Activated T-helper 1 cell treated with Interleukin-2 at 50 U/mL for 16 hours (primary cell): ENCODE measurements at places on chromosomes 7 and 10.

DNA sequence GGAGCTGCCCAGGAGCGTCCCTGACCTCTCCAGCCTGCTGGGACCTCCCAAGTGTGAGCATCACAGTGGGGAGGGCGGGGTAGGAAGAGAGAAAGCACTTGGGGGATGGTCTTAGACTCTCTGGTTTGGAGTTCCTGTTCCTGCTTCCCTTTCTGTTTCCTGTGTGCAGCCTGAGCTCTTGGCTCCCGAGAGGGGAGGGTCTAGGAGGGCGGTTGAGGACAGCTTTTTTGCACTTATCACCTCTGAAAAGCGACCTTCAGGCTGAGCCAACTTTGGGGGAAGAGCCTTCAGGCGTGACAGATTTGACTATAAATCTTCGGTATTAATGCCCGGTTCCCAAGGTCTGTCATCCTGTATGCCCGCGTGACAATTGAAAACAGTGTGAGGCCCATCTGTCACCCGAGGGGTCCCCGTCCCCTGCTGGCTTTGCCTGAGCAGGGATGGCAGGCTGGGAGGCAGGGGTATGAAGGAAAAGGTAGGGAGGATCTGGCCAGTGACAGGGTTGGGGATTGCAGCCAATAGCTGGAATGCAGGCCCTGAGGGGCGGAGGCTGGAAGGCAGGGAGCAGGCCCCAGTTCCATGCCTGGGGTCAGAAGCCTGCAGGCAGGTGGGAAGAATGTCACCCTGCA, 78.6 kb downstream of the CDH23 start:
- DNase-seq = no peak

GRCh38 chr7:138324941-138325340, 135.1 kb upstream of the TRIM24 start:
- no peak for DNase-seq

DNA sequence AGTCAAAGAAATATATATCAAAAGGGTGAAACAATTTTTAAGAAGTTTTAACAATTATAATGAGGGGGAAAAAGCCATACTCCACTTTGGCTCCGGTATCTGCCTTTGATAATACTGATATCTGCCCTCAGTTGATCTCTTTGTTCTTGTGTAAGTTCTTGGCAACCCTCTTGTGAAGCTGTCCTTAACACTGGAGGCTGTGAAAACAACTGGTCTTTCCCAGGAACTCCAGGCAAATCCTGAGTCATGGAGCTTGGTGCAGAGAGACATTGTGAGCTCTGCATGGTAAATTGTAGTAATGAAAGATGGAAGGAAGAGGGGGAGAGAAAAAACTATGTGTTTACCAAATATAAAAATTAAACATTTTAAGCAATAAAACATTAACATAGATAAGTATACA, 11.9 kb upstream of the ERVW-1 start:
- no peak for DNase-seq

- DNase-seq = no peak
Measured at GRCh38 chr7:116509982-116510579, 10.5 kb downstream of the CAV2 start.

DNA sequence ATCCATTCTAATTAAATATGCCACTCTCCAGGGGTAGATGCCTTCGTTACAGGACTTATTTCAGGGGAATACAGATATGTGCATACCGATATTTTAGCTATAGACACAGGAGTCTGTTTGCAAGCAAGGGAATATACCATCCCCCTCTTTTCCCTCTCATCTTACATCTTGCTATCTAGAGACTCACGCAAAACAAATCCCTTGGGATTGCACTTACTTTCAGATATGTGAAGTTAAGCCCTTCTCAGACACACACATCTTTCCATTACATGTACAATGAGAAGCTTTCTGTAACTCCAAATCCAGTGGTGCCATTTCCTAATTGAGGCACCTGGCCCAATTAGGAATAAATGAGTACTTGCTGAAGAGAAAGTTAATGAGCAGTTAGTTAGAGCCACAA, 250.4 kb upstream of the FZD8 start:
- no peak for DNase-seq

DNA sequence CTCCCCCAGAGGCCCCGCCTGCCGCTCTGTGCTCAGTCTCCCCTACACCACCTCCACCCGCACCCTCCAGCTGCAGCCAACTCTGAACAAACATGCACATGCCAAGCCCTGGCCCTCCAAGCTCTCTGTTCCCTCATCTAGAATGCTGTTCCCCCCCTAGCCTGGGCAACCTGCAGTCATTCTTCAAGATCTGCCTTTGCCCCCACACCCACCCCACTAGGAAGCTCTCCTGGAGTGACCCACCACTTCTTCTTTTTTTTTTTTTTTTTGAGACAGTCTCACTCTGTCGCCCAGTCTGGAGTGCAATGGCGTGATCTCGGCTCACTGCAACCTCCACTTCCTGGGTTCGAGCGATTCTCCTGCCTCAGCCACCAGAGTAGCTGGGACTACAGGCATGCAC, 13.7 kb downstream of the MYL10 start:
- DNase-seq = no peak

- no peak for DNase-seq
Measured at GRCh38 chr10:84257343-84258020, 12.6 kb downstream of the RGR start.

- no peak for DNase-seq
Measured at GRCh38 chr7:117995850-117996650, 122.8 kb upstream of the CTTNBP2 start.

GRCh38 chr10:93296151-93296550, 186.0 kb downstream of the MYOF start:
- no peak for DNase-seq

DNA sequence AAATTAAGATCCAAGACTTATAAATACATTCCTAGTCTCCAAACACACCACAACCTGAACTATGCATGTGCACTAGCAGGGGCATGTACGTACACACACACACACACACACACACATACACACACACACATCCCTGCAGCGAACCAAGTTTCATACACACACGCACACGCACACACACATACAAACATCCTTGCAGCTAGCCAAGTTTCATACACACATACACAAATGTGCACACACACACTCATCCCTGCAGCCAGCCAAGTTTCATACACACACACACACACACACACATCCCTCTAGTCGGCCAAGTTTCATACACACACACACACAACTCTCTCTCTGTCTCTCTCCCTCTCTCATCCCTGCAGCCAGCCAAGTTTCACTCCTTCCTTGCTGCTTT, 82.7 kb upstream of the WIPF3 start:
- no peak for DNase-seq

DNA sequence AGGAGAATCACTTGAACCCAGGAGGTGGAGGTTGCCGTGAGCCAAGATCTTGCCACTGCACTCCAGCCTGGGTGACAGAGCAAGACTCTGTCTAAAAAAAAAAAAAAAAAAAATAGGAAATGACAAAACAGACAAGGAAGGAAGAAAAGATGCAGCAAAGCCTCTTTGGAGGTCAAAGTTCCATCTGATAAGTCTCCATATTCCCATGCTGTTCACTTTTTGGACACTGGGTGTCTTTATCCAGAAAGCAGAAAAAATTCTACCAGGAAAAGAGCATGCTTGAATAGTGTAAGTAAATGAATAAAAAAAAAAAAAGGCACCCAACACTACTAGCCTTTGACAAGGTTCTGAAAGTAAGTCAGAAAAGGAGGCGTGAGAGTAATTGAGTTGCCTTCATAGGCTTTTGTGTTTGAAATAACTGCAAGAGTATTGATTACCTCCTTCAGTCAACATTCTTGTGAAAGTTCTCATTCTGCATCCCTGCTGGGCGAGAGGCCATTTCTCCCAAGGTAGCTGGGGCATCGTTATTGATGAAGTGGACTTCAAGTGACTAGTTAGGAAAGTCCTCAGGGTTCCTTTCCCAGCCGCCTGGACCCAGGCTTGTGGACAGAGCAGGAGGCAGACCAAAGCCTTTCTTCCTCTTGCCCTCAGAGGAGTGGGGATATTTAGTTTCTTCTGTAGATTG, 133.3 kb upstream of the KIF5B start:
- DNase-seq = no peak

DNA sequence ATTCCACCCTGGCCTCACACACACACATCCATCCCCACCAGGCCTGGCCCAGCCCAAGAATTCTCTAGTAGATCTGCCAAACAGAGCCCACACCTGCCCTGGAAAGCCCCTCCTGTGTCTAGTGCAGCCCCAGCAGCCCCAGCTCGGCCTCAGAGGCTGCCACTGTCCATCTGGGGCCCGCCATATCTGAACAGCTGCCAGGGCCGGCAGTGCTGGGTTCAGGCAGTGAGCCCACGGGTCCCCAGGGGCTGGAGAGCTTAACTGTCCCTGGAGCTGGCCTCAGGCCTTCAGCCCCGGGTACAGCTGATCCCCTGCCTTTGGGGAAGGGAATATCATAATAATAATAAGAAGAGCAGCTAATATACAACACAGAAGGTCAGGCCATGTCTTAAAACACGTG, 574 bp downstream of the MYL10 start:
- no peak for DNase-seq

DNA sequence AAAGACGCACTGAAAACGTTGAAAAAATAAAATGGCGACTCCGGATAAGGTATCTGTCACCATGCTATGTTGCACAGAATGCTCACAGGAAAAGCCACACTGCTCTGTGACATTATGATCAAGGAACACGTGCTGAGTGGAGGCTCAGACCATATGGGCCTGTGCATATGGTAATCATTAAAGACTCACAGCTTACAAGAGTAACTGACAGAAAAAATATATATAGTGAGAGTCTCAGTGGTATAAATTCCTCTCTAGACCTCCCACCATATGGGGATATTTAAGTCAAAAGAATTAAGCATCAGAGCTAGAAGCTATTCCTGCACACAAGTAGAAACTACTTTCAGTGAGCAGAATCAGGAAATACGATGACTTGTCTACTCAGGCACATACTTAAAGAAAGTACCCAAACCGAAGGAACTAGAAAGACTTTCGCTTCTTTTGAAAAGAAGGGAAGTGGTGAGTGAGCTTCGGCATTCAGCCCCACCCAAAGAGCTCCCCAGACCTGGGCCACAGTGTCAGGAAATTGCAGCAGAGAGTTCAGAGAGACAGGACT, 65.1 kb upstream of the MPP7 start:
- DNase-seq = peak; percentile 42

GRCh38 chr10:47360419-47361040, 12.4 kb downstream of the RBP3 start:
- no peak for DNase-seq

DNA sequence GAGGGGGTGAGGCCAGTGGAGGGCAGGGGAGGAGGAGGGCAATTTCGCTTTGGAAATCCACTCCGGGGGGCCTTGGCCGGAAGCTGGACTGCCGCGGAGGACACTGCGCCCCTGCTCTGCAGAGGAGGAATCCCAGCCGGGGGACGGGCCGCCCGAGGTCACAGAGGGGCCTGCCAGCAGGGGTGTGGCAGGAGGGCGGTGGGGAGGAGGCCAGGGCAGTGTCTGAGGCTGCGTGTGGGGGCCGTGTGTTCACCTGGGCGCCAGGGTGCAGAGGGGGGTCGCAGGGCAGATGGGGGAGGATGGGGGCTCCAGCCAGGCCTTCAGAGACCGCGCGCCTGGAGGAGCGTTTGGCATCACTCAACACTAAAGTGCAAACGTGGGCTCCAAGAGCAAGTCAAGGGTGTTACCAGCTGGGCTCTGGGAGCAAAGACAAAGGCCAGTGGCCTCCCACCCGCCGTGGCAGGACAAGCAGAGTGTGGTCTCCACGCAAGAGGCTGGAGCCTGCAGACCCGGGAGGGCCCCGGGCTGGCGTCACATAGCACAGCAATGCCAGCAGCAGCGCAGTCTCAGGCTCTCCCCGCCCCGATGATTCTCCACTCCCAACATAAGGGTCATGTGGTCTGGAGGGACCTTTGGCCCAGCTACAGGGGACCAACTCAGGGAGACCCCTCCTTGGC, 45.3 kb upstream of the DNAJB6 start:
- DNase-seq = no peak

DNA sequence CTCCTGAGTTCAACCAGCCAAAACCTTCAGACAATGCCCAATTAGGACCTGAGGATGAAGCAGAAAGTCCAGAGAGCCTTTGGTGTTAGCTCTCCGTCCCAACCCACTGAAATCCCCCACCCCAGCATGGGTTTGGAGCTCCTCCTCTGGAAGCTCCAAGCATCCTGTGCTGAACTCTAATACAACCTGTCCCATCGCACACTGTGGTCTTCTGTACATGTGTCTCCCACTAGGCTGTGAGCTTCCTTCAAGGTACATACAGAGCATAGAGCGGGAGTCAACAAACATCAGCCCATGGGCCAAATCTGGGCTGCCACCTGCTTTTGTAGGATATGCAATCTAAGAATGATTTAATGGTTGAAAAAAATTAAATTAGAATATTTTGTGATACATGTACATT, 166.5 kb downstream of the LSM5 start:
- DNase-seq = no peak

DNA sequence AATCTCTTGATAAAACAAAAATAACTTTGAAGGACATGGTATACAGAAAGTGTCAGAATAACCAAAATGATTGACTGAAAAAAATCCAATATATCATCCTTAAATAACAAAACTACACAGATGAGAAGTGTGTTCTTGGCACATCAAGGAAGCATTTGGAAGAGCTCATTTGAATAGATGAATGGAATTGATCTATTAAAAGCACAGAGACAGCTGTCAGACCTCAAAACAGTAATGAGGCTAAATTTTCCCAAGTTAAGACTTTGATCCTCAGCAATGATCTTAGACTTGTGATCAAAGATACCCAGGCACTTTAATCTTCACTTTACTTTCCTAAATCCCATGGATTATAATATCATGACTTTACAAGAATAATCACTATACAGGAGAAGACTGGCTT, 395.4 kb upstream of the NFE2L3 start:
- no peak for DNase-seq

GRCh38 chr7:104124893-104125477, 82.8 kb downstream of the ORC5 start:
- no peak for DNase-seq

DNA sequence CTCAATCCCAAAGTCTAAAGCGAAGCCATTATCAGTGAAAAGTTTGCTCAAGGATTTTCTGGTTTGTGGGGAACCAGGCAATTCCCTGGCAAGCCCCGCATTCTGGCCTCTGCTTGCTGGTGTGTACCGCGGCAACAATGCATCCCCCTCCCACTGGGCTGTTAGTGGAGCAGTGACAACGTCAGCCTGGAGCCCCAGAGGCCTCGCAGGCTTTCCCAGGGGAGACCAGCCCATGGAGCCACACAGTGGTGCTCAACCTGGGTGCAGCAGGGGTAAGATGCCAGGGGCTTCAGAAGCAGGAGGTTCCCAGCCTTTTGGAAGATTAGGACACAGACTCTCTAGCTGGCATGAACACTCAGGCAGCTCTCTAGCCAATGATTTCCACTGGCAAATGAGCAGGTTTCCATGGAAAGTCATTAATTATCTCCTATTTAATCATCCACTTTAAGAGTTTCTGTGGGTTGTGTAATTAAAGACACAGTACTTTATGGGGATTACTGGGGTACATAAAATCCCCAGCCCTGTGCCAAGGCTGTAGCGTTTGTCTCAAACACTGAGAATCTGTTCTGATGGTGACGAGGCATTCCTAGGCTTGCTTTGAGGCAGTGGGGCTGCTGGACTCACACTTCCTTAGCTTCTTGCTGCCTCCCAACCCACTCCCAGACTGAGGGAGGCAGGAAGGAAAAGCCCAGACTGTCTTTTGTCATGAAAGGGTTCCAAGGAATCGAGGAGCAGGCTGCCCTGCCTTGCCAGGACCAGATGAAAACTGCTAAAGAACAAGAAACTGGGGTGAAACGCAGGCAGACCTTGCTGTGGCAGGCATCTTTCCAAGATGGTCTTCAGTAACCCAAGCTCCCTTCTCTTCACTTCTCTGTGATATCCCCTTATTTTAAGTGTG, 411.9 kb upstream of the SHH start:
- DNase-seq = no peak
